ENCODE measurements at places on chromosomes 2 and 18.

GRCh38 chr18:45783097-45784075 is 42.1 kb upstream of the SIGLEC15 start:
- no peak for DNase-seq

DNA sequence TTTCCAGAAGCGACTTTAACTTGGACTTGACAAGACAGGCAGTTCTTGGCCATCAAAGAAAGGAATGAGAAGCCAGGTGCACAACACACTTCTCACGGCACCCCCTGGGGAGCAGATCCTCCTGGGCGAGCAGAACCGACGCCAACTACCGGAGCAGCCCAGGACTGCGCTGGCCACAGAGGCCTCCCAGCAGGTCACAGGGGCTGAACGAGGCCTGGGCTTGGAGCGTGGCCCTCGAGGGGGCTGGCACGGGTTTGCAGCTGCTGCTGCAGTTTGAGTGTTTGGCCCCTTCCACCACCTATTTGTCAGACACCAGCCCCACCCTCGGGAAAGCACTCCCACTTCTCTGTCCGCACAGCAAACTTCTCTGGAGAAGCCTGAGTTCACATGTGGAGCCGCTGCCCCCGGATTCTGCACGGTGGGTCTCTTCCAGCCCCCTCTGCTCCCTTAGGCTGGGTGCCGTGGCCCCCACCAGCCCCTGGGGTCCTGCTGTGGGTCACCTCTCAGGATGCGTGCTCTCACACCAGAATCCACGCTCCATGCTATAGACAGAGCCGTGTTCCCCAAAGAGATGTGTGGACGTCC is 306.7 kb upstream of the SALL3 start:
- DNase-seq: no peak

- no peak for DNase-seq
These were observed 136.5 kb downstream of the COPS8 start for GRCh38 chr2:237222178-237222577.

DNA sequence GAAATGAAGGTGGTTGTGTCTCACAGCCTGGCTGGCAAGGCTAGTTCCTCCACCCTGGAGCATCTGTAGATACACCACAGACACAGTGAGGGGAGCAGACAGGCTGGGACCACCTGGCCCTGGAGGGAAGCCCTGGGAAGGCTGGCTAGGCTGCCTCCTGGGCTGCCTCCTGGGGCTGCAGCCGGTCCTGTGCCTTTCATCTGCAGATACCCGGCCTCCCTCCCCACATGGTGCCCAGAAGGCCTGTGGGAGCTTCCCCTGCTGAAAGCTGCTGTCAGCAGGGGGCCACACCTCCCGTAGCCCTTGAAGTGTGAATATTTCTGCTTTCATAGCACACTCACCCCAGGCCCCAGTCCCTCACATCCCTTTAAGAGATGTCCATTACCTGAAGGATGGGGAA is 37.6 kb downstream of the SDC1 start:
- DNase-seq: no peak

- no peak for DNase-seq
These were observed 66.9 kb downstream of the ATAD2B start for GRCh38 chr2:23859983-23860382.

- DNase-seq: no peak
These were observed 94.2 kb downstream of the NEB start for GRCh38 chr2:151640087-151640486.

- no peak for DNase-seq
These were observed 162.8 kb downstream of the VAPA start for GRCh38 chr18:10076502-10077030.

Measured in aorta (tissue), 5 donors.